ENCODE measurements at places on chromosomes 2 and 18.

GRCh38 chr2:239149501-239149900, 251.3 kb downstream of the HDAC4 start:
- peak; percentile 14 for DNase-seq

DNA sequence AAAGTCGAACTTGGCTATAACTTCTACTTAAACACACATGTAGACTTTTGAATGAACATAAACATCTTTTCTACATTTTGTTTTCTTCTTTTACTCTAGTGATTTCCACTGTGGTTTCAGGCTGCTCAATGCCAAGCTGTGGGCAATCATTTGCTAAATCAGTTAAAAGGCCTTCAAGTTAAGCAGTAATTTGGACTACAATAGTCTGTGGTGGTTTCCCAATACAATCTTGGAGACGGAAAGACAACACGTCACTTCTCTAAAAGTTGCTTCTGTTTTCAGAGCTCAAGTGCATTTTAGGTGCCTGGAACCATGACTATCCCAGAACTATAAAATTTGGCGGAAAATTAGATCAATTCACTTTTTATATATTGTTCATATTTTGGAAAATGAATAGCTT, 69.4 kb downstream of the TXNL1 start:
- DNase-seq: no peak

- DNase-seq: no peak
These were observed 10.0 kb upstream of the DUSP19 start for GRCh38 chr2:183068561-183068960.

DNA sequence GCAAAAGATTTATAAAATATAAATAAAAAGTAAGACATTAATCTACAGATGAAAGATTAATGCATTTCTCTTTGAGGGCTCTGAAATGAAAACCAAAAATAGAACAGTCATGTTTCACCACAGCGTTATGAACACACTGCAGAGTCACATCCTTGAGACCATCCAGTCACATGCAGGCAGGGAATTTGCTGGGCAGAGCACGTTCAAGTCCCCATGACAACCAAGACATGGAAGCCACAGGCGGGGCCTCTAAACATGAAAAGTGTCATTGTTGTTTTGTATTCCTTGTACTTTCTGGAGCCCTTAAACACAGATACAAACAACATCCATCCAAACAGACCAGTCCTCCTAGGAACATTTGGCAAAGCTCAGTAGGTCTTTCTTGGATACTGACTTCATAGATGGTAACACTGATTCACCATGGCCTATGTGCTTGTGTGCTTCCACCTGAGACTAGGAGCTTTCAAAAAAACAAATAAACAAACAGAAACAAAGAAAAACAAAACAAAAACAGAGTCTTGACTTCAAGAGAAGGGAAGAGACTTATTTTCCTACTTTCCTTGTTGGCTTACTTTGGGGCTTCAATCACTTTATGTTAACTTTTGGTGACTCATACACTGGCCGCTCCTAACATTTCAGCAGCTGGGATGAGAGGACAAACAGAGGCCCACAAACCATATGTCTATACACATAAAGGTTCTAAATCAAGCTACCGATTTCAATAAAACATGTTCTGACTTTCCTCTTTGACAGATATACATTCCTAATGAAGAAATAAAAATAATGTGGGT, 99.5 kb upstream of the CCDC85A start:
- no peak for DNase-seq

- DNase-seq: no peak
These were observed 11.4 kb downstream of the WDSUB1 start for GRCh38 chr2:159275111-159275510.

All from activated T-cell treated with anti-CD3 and anti-CD28 coated beads, Interleukin-2, amount 50 U/mL, for 1 hour (primary cell).